SJCRH30 (cell line): ENCODE measurements at places on chromosomes 1 and 21. TPM values are rescaled to one million over a fixed set of nuclear protein-coding genes. Genes with fewer than 3 reads are reported as not detected.
A peak's percentile ranks its signal among the peaks of the same experiment; 100 is the strongest.

DNA sequence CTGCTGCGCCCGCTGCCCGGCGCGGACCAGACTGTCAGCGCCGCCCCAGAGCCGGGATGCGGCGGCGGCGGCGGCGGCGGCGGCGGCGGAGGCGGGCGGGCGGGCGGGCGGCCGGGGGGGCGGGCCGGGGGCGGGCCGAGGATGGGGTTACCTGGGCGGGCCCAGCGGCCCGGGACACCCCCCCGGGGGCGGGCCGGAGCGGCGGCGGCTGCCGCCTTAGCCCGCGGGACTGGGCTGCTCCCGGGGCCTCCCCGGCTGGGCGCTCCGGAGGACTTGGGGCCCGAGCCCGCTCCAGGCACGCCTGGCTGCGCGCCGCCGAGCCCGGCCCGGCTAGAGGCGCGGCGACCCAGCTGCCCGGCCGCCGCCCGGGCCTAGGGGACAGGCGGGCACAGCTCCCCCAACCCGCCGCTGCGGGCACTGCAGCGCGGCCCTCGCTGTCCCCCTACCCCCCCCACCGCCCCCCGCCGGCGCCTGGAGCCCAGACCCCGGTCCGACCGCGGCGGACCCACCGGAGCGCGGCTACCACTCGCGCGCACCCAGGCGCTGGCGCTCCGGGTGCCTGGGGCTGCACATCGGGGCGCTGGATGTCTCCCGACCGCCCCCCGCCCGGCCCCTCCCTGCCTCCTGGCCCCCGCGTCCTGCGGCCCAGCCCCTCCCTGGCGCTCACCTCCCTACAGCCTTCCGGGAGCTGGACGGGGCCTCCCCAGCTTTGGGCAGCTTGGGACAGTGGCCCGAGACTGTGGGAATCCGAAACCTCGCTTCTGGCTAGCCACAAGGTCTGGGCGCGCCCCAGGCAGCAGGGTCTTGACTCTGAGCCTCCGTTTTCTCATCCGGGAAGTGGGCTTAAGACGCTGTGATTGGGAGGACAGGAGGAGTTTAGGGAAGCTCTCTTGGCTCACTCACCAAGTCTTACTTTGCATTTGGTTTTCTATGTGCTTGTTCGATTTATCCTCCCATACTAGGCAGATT is at the start of gene WNT4:
TSS of gene WNT4 (minus strand) at position 33 of the 969 bp plus-strand sequence. CDS start 175 bp downstream, outside the sequence.
- peak within 1 kb of the TSS; percentile 9; the same call in 1 of the 2 replicates for H3K27ac ChIP-seq
- H3K4me3 ChIP-seq: peak within 1 kb of the TSS; percentile 55
- peaks cover 40% of the 10 kb centered on the region for H3K4me1 ChIP-seq
- peaks cover 5% of the 10 kb centered on the region; the same call in 1 of the 2 replicates for H3K27me3 ChIP-seq
- no peaks in the 10 kb centered on the region for H3K36me3 ChIP-seq

The OLFML2B gene
- total RNA-seq: 39.7 and 40.0 TPM in 2 replicates

DNA sequence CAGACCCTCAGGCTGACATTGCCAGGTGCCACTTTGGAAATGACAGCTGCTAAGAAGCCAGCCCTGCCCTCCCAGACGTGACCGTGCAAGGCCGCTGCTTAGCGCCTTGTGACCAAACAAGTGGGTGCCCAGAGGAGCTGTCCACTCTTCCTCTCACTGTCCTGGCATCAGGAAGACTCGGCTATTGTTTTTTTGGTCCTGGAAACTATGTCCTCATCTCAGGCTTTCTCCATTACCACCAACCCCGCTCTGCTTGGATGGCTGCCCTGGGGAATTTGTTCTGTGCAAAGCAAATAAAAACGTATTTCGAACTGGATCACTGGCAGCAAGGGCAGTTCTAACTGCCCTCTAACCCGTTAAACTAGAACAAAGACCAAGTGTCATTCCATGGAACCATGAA is 13.7 kb upstream of the TENT5C start:
- DNase-seq: no peak
- no peaks in the 10 kb centered on the region for H3K36me3 ChIP-seq
- H3K4me1 ChIP-seq: no peaks in the 10 kb centered on the region
- no peaks in the 10 kb centered on the region for H3K27me3 ChIP-seq

DNA sequence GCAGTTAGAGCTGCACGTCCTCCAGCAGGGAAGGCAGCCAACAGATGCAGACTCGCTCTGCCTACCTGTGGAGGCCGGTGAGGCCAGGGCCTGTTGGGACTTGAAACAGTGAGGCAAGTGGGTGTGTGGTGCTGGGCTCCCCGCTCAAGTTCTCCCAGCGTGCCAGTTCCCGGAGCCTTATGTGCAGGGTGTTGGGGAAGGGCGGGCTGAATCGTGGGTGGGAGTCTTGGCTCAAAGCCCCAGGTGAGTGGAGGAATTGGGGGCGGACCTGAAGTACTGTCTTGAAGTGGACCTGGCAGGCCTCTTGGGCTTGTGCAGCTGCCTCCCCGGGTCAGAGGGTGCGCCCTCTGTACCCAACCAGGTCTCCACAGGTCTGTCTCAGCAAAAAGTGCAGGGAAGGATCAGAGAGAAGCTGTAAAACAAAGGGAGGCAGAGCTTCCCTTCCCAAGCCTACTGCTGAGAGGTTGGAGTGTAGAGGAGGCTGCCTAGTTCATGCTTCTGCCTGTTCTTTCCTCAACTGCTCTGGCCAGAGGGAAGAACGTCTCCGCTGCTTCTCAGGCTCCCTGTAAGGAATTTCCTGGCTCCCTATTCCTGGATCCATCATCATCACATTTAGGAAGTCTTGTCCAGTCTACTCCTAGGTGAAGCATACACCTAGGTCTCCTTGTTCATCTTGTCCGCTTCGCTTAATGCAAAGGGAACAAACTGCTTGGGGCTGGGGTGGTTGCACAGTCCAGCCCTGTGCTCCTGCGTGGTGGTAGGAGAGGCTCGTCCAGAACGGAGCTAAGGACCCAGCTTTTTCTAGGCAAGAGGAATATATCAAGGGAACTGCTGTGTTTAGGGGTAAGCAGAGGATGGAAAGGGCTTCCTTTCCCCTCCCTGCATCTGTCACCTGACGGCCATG is 14.9 kb downstream of the UTP11 start:
- no peak overlapping the region for H3K4me3 ChIP-seq
- DNase-seq: no peak
- H3K36me3 ChIP-seq: peaks cover 32% of the 10 kb centered on the region
- no peaks in the 10 kb centered on the region for H3K27me3 ChIP-seq
- no peak overlapping the region for H3K27ac ChIP-seq
- H3K4me1 ChIP-seq: peaks cover 40% of the 10 kb centered on the region

The SYTL1 gene
- 0.20 and 0.47 TPM in 2 replicates for total RNA-seq

DNA sequence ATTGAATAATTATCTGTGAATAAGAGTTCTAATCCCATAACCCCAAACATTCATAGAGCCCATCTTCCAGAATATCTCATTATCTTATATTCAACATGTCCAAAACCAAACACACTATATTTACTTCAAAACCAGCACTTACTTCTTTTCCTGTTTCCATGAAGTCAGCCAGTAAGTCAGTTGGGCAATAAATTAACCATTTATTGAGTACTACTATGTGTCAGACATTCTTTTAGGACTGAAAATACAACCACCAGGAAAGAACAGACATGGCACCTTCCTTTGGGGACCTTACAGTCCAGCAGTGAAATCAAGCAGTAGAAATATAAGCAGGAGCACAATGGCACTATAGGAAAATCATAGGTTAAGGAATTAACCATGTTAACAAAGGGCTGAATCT is 8.8 kb downstream of the AK5 start:
- H3K4me3 ChIP-seq: no peak overlapping the region
- H3K36me3 ChIP-seq: no peaks in the 10 kb centered on the region
- H3K27me3 ChIP-seq: no peaks in the 10 kb centered on the region
- H3K27ac ChIP-seq: no peak overlapping the region
- DNase-seq: no peak
- H3K4me1 ChIP-seq: peaks cover 9% of the 10 kb centered on the region

- H3K36me3 ChIP-seq: peaks cover 48% of the 10 kb centered on the region
- no peaks in the 10 kb centered on the region for H3K27me3 ChIP-seq
- no peak overlapping the region for H3K4me3 ChIP-seq
- DNase-seq: no peak
- peaks cover 4% of the 10 kb centered on the region; the same call in 1 of the 2 replicates for H3K4me1 ChIP-seq
Observed at GRCh38 chr1:155909894-155910293, 1.3 kb downstream of the RIT1 start.

GRCh38 chr1:101849356-101849755 is 147.4 kb downstream of the OLFM3 start:
- no peaks in the 10 kb centered on the region for H3K36me3 ChIP-seq
- DNase-seq: no peak
- no peak overlapping the region for H3K4me3 ChIP-seq
- no peak overlapping the region for H3K27ac ChIP-seq
